Fibroblast of skin of right quadriceps (primary cell): ENCODE measurements at places on chromosomes 7 and 10.

- DNase-seq: no peak
Measured at GRCh38 chr10:77969114-77969513, 42.6 kb upstream of the DLG5 start.

DNA sequence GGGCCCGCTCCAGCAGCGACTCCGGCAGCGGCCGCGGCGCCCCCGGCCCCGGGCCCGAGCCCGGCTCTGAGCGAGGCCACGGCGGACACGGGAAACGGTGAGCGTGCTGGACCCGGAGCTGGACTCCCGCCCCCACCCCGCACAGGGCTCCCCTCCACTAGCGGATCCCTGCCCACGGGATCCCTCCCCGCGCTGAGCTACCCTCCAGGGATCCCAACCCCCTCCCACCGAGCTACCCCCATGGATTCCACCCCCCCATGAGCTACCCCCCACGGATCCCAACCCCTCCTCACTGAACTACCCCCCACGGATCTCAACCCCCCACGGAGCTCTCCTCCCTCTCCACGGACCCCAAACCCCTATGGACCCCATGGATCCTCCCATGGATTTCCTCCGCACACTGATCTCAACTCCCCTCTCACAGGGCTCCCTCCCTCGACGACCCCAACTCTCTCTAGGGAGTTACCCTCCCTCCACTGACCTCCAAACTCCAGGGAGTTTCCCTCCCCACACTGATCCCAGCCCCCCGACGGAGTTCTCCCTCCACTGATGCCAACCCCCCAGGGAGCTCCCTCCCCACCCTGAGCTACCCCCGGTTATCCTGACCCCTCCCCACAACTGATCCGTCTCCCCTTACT lies 20.6 kb upstream of the HSPB1 start:
- DNase-seq: no peak

- peak; percentile 89 for DNase-seq
Measured at GRCh38 chr10:118501637-118502440, 93.6 kb downstream of the PRLHR start.

GRCh38 chr10:117257721-117258120 lies 16.8 kb downstream of the SLC18A2 start:
- DNase-seq: no peak

GRCh38 chr10:132421847-132422751 lies 25.1 kb downstream of the PWWP2B start:
- no peak for DNase-seq

- no peak for DNase-seq
Measured at GRCh38 chr10:123109466-123109865, 26.3 kb upstream of the HMX3 start.

DNA sequence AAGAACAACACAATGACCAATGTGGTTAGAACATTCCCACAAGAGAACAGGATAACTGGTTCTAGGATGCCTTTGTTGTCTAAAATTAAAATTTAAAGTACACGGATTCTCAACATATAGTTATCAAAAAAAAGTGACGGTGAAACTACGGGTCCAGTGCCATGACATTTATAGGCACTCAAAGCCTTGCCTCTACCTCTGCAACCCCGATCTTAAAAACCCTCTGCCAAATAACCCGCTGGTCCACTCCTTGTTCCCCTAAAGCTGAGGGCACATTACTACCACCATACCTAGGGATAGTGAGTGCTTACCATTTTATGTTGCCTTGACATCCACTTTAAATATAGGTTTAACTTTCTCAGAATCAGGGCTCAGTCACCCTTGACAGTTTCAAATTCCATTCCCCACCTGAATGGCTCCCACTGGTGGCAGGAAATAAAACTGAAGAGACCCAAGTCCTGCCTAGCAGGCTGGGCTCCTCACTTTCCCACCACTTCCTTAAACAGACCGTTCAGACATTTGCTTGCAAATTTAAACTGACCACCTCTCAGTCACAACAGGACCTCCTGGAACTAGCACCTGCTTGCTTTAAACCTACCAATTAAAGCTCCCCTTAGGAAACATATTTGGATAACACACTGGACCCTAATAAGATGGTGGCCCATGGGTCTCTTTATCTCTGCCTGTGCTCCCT lies 169.9 kb upstream of the ASAH2 start:
- DNase-seq: no peak

- DNase-seq: no peak
Measured at GRCh38 chr10:119483001-119483400, 59.5 kb downstream of the RGS10 start.

DNA sequence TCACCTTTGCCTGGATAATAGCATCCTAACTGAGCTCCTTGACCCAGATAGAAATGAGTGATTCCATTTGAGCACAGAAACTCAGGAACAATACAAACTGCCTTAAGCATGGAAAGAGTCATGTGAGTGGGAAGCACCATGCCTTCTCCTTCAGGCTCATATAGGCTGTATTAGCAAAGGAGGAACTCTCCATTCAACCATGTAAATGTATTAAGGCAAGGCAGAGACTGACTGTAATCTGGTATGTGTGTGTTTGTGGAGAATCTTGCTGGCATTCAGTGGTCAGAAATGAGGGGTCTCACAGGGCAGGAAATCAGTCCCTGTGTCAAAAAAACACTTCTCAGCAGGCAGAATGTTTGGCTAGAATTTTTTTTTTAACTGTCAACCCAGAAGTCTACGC lies 40.2 kb downstream of the COA1 start:
- no peak for DNase-seq

DNA sequence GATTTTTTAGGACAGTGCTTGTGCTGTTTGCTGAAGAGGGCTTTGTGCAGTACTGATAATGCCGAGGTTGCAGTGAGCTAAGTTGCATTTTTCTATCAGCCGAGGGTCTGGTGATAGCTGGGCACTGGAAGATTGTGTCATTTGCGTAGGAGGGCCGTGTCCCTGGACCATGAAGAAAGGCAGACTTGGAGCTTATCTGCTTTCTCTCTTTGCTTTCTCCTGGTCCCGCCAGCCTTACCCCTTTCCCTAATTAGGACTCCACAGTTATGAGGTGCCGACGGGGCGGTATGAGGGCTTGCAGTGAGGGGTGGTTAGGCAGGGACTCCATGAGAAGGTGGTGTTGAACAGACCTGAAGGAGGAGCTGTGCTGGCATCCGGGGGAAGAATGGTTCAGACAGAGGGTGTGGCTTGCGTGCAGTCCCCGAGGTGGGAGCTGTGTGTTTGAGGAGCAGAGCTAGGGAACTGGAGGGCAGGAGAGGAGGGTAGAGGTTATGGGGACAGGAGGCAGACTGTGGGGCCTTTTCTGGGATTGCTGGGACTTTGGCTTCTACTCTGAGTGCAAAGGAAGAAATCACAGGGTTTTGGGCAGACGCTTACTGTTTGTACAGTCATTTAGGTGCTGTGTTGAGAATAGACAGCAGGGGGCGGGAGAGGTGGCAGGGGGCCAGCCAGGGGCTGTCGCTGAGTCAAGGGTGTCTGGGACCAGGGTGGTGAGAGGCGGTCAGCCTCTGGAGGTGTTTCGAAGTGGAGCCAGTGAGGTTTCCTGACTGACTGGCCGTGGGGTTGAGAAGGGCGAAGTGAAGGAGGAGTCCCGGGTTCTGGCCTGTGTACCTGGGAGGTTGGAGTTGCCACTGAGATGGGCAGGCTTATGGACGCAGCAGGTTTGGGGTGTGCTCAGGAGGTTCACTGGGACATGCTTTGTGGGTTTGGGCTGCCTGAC lies 43.4 kb downstream of the PRF1 start:
- DNase-seq: peak; percentile 39

DNA sequence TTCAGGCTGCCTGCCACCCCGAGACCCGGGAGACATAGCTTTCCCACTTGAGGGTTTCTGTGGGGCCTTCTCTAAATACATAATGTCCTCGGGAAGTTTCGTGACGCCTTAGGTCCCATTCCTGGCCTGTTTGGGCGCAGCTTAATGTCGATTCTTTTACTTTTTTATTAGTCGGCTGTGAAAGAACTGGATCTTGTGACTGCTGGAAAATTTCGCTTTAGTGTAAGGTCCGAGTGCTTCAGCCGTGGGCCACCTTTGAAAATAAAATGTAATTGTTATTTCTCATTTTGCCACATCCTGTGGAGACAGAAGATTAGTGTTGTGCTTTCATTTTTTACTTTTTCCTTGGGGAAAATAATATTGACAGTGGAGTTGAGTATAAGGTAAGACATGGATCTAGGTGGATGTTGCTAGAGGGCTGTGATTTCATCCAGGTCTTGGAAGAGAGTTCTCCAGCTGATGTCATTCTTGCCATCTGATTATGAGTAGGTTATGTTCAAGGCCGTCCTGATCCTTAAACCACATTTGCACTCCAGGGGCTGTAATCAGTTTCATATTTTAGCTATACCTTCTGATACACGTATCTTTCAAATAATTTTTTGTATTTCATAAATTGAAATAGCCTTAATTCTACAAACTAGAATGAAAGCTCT lies 830 bp downstream of the RAB18 start:
- DNase-seq: no peak

DNA sequence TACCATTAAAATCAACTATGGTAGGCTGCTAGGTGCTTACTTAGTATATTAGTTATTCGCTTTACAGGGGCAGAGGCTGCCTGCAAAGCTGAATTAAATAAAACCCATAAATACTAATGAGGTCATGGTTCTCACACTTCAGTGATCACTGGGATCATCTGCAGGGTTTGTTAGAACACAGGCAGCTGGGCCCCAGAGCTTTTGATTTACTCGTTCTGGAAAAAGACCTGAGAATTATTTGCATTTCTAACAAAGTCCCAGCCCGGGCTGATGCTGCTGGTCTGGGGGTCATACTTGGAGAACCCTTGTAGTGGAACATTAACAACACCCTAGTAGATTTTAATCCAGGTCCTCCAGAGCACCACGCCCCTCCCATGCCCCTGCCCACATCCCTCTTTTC lies 8.5 kb downstream of the UCN3 start:
- no peak for DNase-seq

DNA sequence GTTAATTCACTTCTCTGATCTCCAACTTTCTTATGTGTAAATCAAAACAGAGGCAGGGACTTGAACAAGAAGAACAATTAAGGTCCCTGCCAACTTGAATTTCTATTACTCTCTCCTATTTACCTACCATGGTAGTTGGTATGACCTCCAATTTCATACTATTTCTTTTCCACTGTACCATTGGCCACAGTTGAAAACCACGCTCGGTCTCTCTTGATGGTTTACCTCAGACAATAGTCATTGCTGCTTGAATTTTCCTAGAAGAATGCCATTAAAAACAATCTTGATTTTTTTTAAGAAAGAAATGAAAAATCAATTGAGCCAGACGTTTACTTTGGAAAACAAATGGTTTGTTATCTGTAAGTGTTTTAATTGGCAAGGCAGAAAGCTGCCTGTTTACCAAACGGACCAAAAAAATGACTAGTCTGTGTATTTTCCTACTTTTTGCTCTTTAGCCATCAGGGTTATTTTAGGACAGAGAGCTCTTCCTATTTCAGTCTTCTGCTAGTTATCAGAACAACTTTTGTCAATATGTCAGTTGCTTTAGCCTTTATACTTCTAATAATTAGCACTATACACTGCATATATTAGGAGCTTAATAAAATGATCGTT lies 157.5 kb upstream of the PLXDC2 start:
- DNase-seq: no peak

GRCh38 chr10:18216482-18216881 lies 76.3 kb downstream of the CACNB2 start:
- peak; percentile 34 for DNase-seq

- no peak for DNase-seq
Measured at GRCh38 chr7:140923358-140924006, 1.2 kb downstream of the BRAF start.

GRCh38 chr10:127648885-127649284 lies 88.1 kb upstream of the FOXI2 start:
- no peak for DNase-seq

DNA sequence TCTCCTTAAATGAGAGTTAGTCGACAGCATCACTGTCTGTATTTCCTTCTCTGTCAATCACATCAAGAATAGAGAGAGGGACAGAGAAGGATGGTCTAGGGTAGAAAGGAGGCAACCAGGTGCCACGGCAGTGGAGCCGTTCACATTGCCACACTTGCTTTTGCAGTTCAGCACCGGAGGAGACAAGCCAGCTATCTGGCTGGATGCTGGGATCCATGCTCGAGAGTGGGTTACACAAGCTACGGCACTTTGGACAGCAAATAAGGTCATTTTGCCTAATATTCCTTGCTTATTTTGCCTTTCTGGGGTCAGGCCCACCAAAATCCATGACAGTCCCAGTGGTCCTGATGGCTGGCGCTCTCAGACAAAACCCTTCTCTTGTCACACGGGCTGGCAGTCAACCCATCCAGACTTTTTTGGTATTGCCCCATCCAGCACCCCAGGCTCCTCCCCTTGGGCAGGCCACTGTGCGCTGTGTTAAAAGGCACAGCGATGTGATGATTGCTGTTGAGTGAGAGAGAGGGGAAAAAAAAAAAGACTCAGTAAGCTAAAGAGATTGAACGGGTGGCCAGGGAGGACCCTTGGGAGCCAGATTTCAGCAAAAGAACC lies 8.4 kb downstream of the CPA2 start:
- DNase-seq: no peak
